ENCODE measurements at places on chromosomes 1 and 21.
A peak's percentile ranks its signal among the peaks of the same experiment; 100 is the strongest.

- DNase-seq, result peak; percentile 38
These were observed 23.3 kb downstream of the HSPG2 start for GRCh38 chr1:21913763-21914162.

GRCh38 chr1:48775831-48776392 is 779 bp downstream of the BEND5 start:
- DNase-seq, result no peak

GRCh38 chr1:11518016-11518701 is 39.2 kb downstream of the DISP3 start:
- no peak for DNase-seq

- DNase-seq, result no peak
These were observed 3.4 kb downstream of the PIAS3 start for GRCh38 chr1:145855426-145855948.

DNA sequence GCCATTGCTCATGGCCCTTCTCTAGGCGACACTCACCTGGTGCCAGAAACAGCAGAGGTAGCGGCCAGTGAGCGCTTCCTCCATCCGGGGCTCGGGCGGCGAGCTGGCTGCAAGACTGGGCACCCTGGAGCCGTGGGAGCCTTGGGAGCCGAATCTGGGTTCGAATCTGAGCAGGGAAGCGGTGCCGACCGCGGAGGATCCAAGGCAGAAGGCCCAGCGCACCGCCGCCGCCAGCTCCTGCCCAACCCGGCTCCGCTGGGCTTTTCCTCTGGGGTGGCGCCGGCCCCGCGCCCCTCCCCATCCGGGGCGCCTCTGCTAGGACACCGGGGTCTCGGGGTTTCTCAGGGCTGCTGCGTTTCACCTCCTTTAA is 1.7 kb upstream of the PRDM16 start:
- no peak for DNase-seq

GRCh38 chr1:156945881-156946661 is 25.6 kb downstream of the LRRC71 start:
- no peak for DNase-seq
